ENCODE measurements at places on chromosomes 1 and 21.

- DNase-seq, result no peak
Measured at GRCh38 chr1:40905061-40905460, 42.9 kb upstream of the CITED4 start.

DNA sequence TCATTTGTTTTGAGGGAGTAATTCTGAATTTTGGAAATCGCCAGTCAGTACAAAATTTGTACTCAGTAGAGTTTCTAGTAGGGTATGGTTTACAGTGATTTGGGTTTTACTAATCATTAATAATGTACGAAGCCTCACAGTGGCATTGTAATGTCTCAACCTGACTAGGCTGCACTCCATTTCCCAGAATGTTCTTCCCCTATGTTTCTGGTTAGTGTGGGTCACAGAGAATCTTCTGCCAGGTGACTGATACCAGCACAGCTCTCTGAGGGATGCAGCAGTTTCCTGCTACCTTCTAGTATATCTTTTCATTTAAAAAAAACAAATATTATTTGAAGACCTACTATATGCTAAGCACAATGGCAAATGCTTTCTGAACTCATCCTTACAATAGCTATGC is 112.9 kb downstream of the PTPN14 start:
- DNase-seq, result no peak

DNA sequence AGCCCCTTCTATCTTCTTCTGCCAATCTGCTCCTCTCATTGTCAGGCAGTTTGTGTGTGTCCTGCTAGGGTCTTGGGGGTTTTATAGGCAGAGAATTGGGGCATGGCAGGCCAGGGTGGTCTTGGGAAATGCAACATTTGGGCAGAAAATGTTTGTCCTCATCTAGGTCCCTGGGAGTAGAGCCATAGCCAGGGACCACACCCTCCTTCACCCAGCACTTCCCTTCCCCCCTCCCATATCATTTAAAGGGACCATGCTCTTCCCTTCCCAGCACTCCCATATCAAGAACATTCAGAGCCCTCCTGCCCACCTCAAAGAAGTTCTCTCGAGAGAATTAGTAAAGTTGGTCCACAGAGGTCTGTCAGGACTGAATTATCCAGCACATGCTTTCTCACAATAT is 41.7 kb downstream of the ZNF697 start:
- no peak for DNase-seq

GRCh38 chr1:200042552-200043335 is 15.2 kb downstream of the NR5A2 start:
- DNase-seq, result no peak

DNA sequence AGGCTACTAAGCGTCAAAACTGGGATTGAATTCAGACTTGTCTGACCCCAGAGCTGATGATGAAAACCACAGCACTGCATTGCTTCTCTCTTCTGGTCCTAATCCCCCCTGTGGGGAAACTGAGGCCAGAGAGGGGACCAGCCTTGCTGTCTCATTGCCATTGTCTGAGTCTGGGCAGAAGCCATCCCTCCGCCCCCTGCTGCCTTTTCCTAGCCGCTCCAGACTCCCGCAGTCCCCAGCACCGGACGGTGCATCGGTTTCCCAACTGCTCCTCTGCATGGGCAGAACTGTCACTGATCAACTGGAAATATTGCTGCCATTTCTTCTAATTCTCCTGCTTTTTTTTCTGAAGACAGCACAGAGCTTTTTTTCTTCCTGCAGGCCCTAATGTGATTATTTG is 157.4 kb downstream of the ACTL8 start:
- no peak for DNase-seq

GRCh38 chr1:21510885-21511578 is 1.8 kb downstream of the ALPL start:
- DNase-seq, result no peak

DNA sequence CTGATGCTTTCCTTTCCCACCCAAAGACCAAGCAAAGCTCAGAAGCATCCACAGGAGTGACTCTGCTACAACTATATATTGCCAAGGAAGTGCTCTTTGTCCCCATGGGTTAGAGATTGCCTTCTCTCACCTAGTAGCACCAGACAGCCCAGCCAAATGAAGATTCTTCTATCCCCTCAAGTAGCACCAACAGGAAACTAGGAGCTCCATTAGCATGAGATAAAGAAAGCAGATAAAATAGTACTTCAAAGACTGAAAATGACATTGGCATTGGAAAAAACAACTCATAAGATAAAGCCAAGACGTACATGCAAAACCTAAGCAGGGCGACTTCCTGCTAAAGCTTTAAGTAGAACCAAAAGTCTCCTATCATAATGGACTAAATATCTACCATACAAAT is 871.5 kb downstream of the AMY1C start:
- DNase-seq, result no peak

GRCh38 chr1:29826646-29827045 is 590.3 kb downstream of the PTPRU start:
- DNase-seq, result no peak

DNA sequence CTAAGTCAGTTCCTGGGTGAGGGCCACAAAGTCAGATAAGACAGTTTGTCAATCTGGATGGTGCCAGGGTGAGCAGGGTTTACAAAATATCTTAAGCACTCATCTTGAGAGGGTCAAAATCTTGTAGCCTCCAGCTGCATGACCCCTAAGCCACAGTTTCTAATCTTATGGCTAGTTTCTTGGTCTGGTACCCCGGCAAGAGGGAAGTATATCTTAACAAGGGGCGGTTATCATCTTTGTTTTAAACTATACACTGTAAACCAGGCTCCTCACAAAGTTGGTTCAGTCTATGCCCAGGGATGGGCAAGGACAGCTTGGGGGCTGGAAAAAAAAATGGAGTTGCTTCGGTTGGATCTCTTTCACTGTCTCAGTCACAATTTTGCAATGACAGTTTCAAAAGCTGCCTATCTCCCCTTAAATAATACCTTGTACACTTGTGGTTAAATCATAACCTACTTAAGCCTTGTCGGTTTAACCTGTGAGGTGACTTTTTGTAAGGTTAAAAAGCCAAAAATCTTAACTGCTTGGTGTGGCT is 7.8 kb upstream of the CD46 start:
- no peak for DNase-seq

DNA sequence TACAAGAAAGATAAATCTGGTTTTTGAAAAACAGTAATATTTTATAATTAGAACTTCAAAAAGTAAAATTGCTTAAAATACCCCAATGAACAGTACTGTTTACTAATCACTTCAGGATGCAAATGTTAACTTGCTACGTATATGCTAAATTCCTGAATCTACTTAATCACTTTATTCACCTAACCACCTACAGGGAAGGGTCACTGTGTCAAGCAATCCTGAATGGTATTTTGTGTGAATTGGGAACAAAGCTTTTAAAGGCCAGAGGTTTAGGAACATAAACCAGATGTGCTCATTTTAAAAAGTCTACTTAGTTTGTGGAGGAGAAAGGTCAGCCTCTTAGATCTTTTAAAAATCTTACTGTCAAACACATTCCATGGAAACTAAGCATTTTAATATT is 1143.0 kb upstream of the ADGRL2 start:
- no peak for DNase-seq

DNA sequence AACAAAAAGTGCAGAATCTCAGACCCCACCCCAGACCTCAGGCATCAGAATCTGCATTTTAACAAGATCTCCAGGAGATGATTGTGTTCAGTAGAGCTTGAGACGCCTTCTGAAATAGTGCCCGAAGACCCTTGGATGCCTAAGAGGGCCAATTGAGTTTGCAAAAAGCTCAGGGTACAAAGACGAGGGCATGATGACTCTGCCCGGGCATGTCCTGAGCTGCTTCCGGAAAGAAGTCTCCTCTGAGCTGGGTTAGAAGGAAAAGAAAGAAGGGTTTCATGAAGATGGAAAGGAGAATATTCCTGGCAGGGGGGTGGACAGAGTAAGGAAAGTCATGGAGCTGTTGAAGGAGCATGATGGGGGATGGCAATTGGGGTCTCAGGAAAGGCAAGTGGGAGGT is 246.1 kb upstream of the TMEM51 start:
- no peak for DNase-seq

DNA sequence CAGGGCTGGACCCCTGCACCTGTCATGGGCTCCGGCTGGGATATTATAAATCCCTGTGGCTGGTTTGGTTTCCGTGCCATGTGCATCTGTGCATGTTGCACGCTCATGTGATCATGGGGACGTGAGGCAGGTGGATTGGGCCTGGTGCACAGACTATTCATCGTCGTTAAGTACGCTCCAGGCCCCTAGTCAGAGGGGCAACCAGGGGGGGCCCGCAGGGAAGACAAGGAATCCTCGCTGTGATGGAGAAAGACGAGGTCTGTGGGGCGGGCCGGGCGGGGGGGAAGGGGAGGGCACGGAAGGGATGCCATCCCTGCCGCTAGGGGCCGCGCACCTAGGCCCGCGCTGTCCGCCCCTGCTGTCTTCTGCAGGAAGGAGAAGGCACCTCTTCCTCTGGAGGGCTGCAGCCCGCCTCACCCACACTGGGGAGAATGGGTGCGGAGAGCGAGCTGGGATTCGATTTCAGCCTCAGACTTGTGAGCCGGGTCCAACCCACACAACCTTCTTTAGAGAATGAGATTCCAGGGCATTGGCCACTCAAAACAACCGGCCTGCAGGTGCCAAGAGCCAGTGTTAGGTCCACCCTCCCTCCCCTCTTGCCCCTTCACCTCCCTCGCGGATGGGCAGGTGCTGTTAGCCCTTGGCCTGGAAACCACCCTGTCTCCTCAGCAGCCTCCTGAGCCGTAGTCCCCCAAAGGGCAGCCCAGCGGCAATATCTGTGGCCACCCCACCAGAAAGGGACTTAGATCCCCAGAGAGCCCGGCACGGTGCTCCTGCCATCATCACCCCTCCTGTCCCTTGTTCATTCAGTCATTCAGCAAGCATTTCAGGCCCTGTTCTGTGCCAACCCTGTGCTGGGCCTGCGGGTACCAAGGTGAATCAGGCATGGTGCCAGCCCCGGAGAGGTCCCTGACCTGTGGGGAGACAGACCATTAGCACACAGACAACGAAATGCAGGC is 950 bp upstream of the LRP8 start:
- DNase-seq, result no peak

DNA sequence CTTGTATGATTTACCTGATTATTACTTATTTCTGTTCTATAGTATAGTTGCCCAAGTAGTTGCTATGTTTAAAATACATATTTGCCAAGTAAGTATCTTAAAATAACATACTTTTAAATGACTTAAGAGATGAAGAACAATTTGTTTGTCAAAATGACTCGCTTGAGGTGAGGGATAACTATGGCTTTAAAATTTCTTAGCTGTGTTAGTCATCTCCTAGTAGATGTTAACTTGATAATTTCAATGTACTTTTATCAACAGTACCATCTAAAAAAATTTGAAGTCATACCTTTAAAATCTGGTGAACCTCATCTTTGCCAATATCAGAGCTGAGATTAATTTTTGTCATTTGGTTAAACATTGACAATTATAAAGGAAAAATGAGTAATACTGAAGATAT is 37.7 kb downstream of the ODR4 start:
- DNase-seq, result no peak

- DNase-seq, result no peak
Measured at GRCh38 chr1:172547071-172547470, 14.1 kb downstream of the SUCO start.

DNA sequence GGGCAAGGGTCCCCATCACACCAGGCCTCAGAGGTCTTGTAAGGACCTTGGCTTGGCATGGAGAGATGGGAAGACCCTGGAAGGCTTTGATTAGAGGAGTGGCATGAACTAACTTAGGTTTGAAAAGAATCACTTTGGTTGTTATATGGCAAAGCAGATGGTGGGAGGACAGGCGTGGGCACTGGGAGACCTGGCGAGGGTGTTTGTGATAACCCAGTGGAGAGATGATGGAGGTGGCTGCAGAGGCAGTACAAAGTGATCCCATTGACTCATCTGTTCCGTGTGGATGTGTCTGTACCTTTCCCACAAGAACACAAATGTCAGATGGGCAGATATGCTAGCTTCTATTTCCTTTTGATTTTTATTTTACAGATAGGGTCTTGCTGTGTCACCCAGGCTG is 168.3 kb downstream of the SLC35F3 start:
- no peak for DNase-seq

DNA sequence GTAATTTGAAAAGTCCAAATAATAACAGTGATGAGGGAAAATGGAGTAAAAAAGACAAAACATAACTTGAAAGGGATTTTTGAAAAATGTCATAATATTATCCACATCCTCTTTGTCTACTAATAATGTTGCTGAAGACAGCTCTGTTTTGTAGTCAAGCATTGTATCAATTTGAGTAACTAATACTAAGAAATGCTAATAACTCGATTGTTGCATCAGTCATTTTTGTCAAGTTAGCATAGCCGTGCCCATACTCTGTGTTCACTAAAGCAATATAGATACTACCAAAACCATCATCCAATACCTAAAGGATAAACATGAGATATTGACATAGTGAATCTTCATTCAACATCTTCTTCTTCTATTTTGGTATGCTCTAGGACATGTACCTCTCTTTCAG is 17.3 kb downstream of the PDC start:
- DNase-seq, result no peak

- DNase-seq, result no peak
Measured at GRCh38 chr1:180428782-180429695, 73.3 kb downstream of the ACBD6 start.
